ENCODE measurements at places on chromosomes 13 and 19. TPM values are rescaled to one million over a fixed set of nuclear protein-coding genes. Genes with fewer than 3 reads are reported as not detected.

DNA sequence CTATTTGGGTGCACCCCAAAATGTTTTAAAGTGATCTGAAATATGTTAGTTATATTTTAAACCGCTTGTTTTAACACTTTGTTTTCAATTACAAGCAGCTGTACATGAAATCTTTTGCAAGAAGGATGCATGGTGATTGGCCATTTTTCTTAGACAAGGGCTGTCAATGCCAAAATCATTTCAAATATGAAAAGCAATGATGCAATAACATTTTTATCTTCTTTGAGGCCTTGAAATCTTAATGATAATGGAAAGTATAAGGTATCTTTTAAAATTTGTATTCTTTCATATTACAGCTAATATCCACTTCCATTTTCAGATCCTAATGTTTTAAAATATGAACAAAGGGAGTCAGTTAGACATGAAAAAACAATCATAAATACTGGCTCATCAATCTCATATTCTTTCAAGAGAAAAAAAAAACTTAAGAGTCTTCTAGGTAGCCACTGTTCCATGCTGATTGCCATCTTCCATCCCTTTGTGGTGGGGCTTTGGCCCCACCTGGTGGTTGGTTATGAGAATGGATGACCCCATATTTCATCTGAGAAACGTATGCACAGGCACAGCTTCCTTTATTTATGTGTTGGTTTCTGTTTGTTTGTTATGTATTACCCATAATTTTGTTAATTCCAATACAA is 330.3 kb upstream of the MIR17HG start:
- H3K4me1 ChIP-seq, result no peaks in the 10 kb centered on the region
- H3K27me3 ChIP-seq, result no peaks in the 10 kb centered on the region
- H3K36me3 ChIP-seq, result no peaks in the 10 kb centered on the region
- peak overlapping the region; percentile 36 for H3K4me3 ChIP-seq

The SGCG gene
- 0.15 TPM for total RNA-seq

DNA sequence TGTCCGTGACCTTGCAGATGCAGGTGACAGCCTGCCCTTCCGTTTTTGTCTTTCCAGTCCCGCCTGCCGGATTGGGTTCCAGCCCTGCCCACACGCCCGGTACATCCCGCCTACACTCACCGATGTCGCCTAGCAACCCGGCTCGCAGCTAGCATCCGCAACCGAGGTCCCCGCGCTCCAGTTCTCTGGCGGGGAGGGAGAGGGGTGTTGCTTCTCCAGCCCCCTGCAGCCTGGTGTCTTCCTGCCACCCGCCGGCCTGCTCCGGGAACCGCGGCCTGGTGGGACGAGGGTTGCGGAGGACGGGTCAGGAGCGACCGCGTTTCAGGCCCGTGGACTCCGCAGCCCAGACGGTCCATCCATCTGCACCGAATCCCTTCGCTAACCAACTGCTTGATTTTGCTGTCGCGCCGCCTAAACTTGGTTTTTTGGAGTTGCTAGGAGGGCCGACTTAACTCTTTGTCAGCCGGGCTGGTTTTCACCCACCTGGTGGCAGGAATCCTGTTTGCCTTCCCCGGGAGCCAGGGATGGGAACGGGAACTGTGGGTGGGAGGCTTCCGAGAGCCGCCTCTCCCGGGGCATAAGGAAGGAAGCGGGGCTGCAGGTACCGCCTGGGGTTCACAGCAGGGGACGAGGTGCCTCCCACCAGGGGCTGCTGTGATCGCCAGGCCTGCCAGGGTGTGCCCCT is 15.4 kb upstream of the MATK start:
- no peaks in the 10 kb centered on the region for H3K27me3 ChIP-seq
- no peaks in the 10 kb centered on the region for H3K4me1 ChIP-seq
- no peaks in the 10 kb centered on the region for H3K36me3 ChIP-seq
- no peak for DNase-seq
- no peak overlapping the region for H3K27ac ChIP-seq
- no peak overlapping the region for H3K4me3 ChIP-seq

DNA sequence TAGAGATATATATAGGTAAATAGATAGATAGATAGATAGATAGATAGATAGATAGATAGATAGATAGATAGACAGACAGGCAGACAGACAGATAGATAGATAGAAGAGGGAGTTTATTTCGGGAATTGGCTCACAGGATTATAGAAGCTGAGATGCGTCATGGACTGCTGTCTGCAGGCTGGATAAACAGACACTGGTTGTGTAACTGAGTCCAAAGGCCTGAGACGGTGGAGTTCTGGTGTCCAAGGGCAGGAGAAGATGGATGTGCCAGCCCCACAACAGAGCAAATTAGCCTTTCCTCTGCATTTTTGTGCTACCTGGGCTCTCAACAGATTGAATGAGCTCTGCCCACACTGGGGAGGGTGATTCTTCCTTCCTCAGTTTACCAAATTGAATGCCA is 2.7 kb downstream of the CYP4F3 start:
- H3K4me1 ChIP-seq, result peaks cover 30% of the 10 kb centered on the region
- H3K4me3 ChIP-seq, result no peak overlapping the region
- DNase-seq, result no peak

DNA sequence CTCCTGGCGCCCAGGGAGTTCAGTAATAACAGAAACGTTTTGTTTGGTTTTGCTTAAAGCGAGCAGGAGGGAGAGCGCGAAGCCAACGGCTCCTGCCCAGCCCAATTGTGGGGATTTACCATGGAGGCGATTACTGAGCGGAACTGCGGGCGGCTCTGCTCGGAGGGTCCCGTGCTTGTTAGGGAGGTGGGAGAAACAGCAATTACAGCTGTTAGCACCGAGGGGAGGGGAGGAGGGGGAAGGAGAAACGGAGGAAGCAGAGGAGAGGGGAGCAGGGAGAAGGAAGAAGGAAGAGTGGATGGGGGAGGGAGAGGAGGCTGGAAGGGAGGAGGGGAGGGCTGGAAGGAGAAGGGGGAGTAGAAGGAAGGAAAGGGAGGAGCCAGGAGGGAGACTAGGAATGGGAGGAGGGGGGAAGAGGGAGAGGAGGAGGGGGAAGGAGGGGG is 7.7 kb upstream of the ONECUT3 start:
- peak; percentile 59 for DNase-seq
- no peaks in the 10 kb centered on the region for H3K27me3 ChIP-seq
- peak overlapping the region; percentile 83 for H3K4me3 ChIP-seq
- H3K27ac ChIP-seq, result peak overlapping the region; percentile 96

DNA sequence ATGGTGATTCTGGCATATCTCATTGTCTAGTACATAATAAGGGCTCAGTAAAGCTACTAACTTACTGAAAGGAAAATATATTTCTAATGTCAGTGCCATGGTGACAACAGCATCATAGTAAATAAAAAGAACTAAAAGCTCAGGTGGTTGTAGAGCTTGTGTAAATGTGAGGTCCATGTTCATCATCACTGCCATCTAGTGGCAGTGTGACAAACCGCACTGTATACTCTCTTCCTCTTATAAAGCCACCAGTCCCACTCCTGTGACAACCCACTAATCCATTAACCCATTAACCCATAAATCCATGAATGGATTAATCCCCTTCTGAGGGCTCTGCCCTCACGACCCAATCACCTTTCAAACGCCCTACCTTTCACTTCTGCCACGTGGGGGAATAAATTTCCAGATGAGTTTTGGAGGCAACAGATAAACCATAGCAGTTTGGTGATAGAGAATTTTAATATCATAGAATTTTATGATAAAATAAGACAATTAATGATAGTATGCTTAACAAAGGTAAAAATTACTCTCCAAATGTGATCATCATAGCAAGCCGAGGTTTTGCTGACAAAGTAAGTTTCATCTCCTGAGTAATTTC is 160.4 kb upstream of the SGCG start:
- peak; percentile 61 for DNase-seq
- H3K4me1 ChIP-seq, result no peaks in the 10 kb centered on the region

DNA sequence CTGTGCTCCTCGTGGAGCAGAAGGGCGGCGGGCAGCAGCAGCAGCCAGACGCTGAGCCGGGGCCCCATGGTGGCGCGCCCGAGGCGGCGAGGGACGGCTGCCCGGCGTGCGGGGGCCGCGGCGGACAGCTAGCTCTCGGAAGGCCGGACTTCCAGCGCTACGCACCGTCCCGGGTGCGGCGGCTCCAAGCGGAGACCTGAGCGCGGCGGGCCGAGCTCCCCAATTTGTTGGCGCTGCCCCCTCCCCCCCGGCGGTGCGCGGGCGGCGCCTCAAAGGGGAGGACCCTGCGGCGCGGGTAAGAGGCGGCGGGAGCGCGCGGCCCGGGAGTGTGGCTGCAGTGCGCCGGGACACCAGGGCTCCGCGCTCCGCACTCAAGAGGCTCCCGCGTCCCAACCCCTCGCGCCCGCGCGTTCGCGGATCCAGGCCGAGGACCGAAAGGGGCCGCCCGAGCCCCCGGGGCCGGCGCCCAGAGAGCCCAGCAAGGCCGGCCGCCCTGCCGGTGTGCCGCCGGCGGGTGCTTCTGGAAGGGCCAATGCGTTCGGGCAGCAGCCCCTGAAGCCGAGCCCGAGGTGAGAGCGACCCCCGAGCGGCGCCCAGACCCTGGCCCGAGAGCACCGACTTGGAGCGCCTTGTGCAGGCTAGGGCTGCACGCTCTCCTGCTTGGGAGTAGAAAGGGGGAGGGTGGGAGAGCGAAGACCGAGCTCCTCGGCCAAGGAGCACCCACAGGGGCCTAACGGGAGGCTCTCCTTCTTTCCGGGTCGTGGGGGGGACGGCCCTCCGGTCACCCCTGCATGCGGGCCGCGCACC is at the start of the genes COL4A1 and COL4A2:
COL4A1 (minus strand) TSS at position 198 of the 807 bp plus-strand sequence; CDS start at position 68, 130 bp downstream.
COL4A2 (plus strand) TSS at position 325 of the 807 bp plus-strand sequence. CDS start 620 bp downstream, outside the sequence.
- DNase-seq, result no peak
- no peak within 1 kb of the TSS for H3K27ac ChIP-seq
- H3K27me3 ChIP-seq, result peaks cover 39% of the 10 kb centered on the region
- no peak within 1 kb of the TSS for H3K4me3 ChIP-seq
- H3K36me3 ChIP-seq, result no peaks in the 10 kb centered on the region
- H3K4me1 ChIP-seq, result no peaks in the 10 kb centered on the region

- DNase-seq, result no peak
- H3K27me3 ChIP-seq, result no peaks in the 10 kb centered on the region
- H3K27ac ChIP-seq, result no peak overlapping the region
- H3K4me1 ChIP-seq, result no peaks in the 10 kb centered on the region
- no peaks in the 10 kb centered on the region for H3K36me3 ChIP-seq
Observed at GRCh38 chr13:25088562-25089221, 7.2 kb upstream of the PABPC3 start.

The MEGF8 gene
- total RNA-seq, result 24.0 TPM

DNA sequence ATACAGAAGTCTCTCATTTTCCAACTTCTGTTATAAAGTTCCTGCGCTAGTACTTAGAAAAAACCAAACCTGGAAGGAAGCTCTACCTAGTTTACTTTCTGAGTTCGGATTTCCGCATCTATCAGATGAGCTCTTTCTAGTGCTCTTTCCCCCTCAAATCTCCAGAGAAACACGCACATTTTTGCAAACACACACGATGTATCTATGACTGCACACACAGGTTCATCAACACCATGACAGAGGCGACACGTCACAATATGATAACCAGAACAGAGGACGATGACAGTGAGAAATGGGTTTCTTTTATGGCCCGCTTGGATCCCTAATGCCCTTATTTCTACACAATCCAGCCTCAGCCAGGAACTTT is 629 bp upstream of the LRRC63 start:
- no peak for DNase-seq
- H3K4me3 ChIP-seq, result no peak overlapping the region
- H3K36me3 ChIP-seq, result no peaks in the 10 kb centered on the region
- H3K27ac ChIP-seq, result no peak overlapping the region
- no peaks in the 10 kb centered on the region for H3K27me3 ChIP-seq

DNA sequence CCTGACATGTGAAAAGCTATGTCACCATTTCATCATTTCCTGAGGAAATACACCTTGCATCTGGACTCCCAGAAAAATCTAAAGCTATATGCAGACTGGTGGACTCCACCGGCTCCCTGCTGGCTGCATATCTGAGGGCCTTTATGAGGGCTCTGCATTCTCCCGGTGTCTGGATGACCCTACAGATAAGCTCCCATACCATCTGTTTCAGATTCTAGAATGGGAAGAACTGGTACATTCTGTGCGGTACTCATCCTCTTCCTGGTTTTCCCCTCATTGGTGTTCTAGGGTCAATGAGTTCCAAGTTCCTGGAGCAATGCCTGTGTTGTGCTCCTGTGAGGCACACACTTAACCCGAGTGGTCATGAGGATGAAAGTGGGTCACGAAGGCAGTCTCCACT is 60.4 kb downstream of the COL4A1 start:
- no peaks in the 10 kb centered on the region for H3K27me3 ChIP-seq
- H3K27ac ChIP-seq, result no peak overlapping the region
- no peak overlapping the region for H3K4me3 ChIP-seq
- H3K36me3 ChIP-seq, result no peaks in the 10 kb centered on the region
- no peaks in the 10 kb centered on the region for H3K4me1 ChIP-seq

DNA sequence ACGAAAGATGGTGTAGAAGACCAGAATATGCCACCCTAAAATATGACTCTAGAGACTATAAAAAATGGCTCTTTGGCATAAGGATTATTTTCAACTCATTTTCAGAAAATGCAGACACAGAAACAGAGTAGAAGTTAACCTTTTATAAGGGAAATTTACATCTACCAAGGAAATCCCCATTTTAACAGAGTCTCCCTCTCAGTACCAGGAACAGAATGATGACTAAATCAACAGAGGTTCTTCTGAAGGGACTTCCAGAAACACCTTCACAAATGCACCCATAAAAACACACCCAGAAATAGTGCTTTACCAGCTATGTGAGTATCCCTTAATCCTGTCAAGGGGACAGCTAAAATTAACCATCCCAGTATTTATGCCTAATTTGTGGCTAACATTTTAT is 29.1 kb downstream of the PLPP2 start:
- H3K36me3 ChIP-seq, result no peaks in the 10 kb centered on the region
- no peaks in the 10 kb centered on the region for H3K27me3 ChIP-seq
- DNase-seq, result no peak
- H3K4me1 ChIP-seq, result peaks cover 7% of the 10 kb centered on the region

DNA sequence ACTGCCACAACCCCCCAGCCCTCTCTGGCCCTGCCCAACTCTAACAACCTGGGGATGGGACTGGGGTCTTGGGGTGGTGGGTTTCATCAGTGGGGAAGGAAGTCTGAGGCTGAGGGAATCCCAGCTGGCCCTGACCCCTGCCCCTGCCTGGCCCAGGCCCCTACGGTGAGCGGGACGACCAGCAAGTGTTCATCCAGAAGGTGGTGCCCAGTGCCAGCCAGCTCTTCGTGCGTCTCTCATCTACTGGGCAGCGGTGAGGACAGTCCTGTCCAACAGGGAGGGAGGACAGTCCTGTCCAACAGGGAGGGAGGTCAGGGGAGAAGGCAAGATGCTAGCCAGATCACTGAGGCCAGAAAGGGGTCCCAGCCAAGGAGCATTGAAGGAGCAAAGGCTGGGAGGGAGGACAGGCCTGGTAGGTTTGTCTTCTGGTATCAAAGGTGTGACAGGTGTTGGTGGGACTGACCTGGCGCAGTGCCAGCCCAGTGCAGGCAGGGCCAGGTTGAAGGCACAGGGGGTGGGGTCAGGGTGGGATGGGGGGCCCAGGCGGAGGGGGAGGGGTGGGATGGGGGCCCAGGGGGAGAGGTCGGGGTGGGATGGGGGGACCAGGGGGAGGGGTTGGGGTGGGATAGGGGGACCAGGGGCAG is 12.1 kb upstream of the LTBP4 start:
- peaks cover 15% of the 10 kb centered on the region for H3K4me1 ChIP-seq
- no peak overlapping the region for H3K4me3 ChIP-seq
- H3K27ac ChIP-seq, result peak overlapping the region; percentile 50

The PSG1 gene
- total RNA-seq, result not detected

The ZNF223 gene
- total RNA-seq, result 0.27 TPM

- DNase-seq, result no peak
- peaks cover under 1% of the 10 kb centered on the region for H3K4me1 ChIP-seq
- H3K4me3 ChIP-seq, result no peak overlapping the region
- H3K27me3 ChIP-seq, result no peaks in the 10 kb centered on the region
- H3K36me3 ChIP-seq, result no peaks in the 10 kb centered on the region
Observed at GRCh38 chr19:35618857-35619256, 6.3 kb downstream of the HAUS5 start.

Measured in HCT116 (cell line).